Chondrocyte (in vitro differentiated cells): ENCODE measurements at places on chromosomes 11 and 22. TPM values are rescaled to one million over a fixed set of nuclear protein-coding genes. Genes with fewer than 3 reads are reported as not detected.
A peak's percentile ranks its signal among the peaks of the same experiment; 100 is the strongest.

DNA sequence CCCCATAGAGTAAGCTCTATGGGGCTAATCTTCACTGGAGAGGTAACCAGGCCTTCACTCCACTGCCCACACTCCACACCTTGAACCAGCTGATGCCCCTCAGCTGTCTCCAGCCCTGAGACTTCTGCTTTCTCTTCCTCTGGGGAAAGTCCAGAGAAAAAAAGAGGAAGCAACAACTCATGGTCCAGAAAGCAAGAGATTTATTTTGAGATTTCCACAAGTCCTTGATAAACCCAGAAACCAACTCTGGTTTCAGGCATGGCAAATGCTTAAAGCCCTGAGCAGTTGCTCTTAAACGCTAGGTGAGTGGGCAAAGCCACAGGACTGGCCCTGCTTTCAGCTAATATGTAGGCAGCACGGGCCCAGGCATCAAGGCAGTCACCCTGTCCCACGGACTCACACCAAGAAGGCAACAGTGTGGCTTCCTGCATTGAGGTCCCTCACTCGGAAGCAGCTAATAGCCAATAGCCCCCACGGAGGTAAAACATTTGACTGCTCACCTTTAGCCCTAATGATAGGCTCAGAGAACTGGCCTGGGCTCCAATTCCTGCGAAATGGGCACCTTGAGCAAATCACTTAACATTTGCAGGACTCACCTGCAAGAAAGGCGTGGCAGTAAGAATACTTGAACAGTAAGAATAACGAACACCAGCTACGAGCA, 4.3 kb downstream of the CYB561A3 start:
- no peak overlapping the region for H3K27ac ChIP-seq
- H3K4me3 ChIP-seq = no peak overlapping the region

DNA sequence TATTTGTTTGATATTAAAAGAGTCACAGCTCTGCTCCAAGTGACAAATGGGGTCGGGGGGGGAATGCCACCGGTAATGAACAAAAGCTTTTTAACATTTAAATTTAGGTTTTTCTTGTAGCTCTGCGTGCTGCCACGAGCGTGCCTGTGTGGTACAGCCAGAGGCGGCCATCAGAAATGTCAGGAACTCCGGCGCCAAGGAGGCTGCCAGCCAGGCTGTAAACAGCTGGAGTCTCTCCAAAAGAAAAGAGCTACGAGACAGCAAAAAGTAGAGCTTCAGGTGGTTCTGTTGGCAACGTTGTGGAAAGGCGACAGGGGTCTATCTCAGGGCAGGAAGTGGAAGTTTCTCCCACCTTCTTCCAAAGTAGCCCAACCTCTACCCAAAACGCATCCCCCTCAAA, 532.8 kb downstream of the OPCML start:
- H3K4me3 ChIP-seq = no peak overlapping the region
- H3K4me1 ChIP-seq = peaks cover 1% of the 10 kb centered on the region
- DNase-seq = no peak
- H3K27ac ChIP-seq = no peak overlapping the region
- peaks cover 8% of the 10 kb centered on the region for H3K27me3 ChIP-seq

DNA sequence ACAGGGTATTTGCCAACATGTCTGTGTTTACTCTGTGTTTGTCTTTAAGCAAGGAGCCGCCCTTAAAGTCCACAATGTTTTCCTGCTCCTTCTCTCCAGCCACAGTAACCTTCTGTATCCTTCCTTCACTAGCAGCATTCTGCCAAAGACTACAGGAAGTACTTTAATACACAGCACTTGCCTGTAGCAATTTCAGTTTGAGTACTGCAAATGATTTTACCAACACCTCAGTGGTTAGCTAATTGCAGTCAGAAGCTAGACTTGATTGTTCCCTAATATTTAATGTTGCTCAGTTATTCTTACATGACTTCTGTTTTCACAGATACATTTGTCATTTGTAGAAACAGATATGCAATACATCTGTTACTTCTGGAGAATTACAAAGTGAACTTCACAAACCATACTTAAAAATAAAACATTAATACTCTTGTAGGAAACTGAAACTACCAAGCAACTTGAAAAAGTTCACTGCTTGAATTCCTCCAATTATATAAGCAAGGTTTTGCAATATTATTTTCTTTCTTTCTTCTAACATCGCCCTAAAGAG, 69.1 kb downstream of the FCHSD2 start:
- H3K27me3 ChIP-seq = no peaks in the 10 kb centered on the region
- H3K4me3 ChIP-seq = no peak overlapping the region
- H3K36me3 ChIP-seq = peaks cover 8% of the 10 kb centered on the region
- DNase-seq = no peak

GRCh38 chr11:128244871-128245270, 342.5 kb downstream of the ETS1 start:
- no peaks in the 10 kb centered on the region for H3K27me3 ChIP-seq
- no peaks in the 10 kb centered on the region for H3K36me3 ChIP-seq
- no peak for DNase-seq
- H3K4me3 ChIP-seq = no peak overlapping the region
- H3K27ac ChIP-seq = no peak overlapping the region
- H3K4me1 ChIP-seq = peaks cover 30% of the 10 kb centered on the region

DNA sequence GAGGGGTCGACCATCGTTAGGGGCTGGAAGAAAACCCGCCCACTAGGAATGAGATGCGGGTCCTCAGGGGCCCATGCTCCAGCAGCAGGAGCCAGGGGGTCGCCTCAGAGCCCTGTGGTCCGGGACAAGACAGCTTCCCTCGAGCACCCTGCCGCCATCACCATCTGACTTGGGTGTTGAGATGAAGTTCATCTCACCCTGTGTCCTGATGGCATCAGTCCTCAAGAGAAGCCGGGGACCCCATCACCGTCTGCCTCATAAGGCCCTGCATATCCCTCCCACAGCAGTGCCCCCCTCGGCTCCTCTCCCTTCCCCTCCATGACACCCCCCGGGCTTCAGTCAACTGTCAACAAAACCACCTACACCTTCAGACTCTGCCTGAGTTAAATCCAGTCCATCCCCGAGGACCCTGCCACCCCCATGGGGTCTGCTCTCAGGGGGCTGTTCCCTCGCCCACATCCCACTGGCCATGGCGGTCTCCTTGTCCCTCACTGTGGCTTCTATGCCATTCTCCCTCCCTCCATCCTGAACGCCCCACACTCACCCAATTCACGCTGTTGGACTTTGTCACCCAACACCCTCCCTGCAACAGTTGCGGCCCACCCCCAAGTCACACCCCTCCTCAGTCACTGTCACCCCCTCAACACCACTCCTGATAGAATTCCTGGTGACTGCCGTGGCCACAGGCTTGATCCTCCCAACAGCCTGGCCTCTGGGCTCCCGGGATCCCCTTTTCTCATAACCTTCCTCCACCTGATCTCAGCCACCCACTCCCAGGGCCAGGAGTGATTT, 87.7 kb upstream of the RTL6 start:
- H3K36me3 ChIP-seq = peaks cover 2% of the 10 kb centered on the region
- no peak overlapping the region for H3K4me3 ChIP-seq
- H3K27me3 ChIP-seq = peaks cover 49% of the 10 kb centered on the region
- H3K27ac ChIP-seq = no peak overlapping the region
- no peaks in the 10 kb centered on the region for H3K4me1 ChIP-seq
- peak; percentile 82 for DNase-seq

GRCh38 chr22:24423519-24424000, 3.8 kb upstream of the ADORA2A start:
- H3K4me3 ChIP-seq = peak overlapping the region; percentile 42
- H3K27me3 ChIP-seq = peaks cover 9% of the 10 kb centered on the region
- H3K27ac ChIP-seq = no peak overlapping the region
- DNase-seq = no peak
- peaks cover 9% of the 10 kb centered on the region for H3K4me1 ChIP-seq

GRCh38 chr22:35116817-35117216, 50.9 kb downstream of the ISX start:
- no peaks in the 10 kb centered on the region for H3K4me1 ChIP-seq
- peaks cover 8% of the 10 kb centered on the region for H3K27me3 ChIP-seq
- no peak overlapping the region for H3K27ac ChIP-seq
- no peaks in the 10 kb centered on the region for H3K36me3 ChIP-seq
- H3K4me3 ChIP-seq = no peak overlapping the region

The TRIM29 gene
- total RNA-seq = not detected in 3 replicates

The OR5D18 gene
- total RNA-seq = not detected in 3 replicates

The NNMT gene
- 354 to 375 TPM (median 370 TPM) in 3 replicates for total RNA-seq
